ENCODE measurements at places on chromosomes 3 and 15. TPM values are rescaled to one million over a fixed set of nuclear protein-coding genes. Genes with fewer than 3 reads are reported as not detected.

Gene MYRIP
- total RNA-seq = 11.6 TPM

Gene CCNDBP1
- total RNA-seq = 69.1 TPM

Gene GP9
- total RNA-seq = not detected

Gene C15orf39
- total RNA-seq = 7.4 TPM

Gene NAALADL2
- 0.65 TPM for total RNA-seq

All from bladder microvascular endothelial cell (primary cell).